ENCODE measurements at places on chromosomes 6 and 20.

- no peak for DNase-seq
These were observed 88.8 kb upstream of the AHI1 start for GRCh38 chr6:135586388-135586787.

- DNase-seq: no peak
These were observed 149.6 kb upstream of the KCNK16 start for GRCh38 chr6:39471954-39472659.

DNA sequence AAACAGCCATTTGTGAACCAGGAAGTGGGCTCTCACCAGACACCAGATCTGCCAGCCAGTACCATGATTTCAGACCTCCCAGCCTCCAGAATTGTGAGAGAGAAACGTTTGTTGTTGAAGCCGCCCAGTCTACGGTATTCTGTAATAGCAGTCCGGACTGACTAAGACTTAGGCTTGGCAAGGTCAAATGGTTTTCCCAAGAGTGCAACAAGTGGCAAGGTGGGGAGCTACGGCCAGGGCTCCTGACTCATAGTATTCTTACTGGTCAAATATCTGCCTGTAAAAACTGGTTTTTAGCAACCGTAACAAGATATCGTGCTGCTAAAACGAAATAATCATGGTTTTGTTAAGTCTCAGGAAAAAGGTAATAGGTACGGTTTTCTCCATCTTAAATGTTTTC lies 37.8 kb downstream of the MCUR1 start:
- DNase-seq: no peak

GRCh38 chr6:136440203-136440602 lies 110.0 kb downstream of the MAP7 start:
- DNase-seq: no peak

DNA sequence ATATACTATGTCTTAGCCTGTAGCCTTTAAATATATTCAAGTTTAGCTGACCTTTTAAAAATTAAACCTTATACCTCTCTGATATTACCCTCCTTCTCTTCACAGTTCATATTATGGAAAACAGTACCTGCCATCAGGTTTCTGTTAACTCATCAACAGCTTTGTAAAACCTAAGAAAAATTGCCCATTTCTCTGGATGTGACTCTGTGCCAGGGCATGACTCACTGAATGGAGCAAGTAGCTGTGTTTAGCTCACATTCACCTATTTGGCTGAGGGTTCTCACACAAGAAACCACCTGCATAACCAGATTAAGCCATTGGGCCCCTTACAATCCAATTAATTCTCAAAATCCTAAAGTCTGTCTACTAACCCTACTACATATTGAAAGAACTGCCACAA lies 678.8 kb upstream of the MARCKS start:
- DNase-seq: no peak

DNA sequence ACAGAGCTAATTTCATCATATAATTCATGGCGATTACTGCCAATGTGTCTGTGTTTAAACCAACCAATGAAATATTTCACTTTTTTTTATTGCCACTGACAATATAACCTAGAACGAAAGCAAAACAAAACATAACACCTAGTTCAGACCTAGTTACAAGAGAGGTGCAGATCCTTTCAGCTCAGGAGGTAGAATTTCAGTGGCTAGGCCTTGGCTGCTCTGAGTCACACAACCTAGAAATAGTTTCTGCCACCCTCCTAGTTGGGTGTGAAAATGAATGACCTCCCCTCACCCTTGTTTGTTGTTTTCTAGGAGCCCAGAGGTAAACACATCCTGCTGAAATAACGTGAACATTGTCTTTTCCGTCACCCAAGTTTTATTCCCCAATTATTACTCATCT lies 356.3 kb downstream of the HTR1B start:
- no peak for DNase-seq

DNA sequence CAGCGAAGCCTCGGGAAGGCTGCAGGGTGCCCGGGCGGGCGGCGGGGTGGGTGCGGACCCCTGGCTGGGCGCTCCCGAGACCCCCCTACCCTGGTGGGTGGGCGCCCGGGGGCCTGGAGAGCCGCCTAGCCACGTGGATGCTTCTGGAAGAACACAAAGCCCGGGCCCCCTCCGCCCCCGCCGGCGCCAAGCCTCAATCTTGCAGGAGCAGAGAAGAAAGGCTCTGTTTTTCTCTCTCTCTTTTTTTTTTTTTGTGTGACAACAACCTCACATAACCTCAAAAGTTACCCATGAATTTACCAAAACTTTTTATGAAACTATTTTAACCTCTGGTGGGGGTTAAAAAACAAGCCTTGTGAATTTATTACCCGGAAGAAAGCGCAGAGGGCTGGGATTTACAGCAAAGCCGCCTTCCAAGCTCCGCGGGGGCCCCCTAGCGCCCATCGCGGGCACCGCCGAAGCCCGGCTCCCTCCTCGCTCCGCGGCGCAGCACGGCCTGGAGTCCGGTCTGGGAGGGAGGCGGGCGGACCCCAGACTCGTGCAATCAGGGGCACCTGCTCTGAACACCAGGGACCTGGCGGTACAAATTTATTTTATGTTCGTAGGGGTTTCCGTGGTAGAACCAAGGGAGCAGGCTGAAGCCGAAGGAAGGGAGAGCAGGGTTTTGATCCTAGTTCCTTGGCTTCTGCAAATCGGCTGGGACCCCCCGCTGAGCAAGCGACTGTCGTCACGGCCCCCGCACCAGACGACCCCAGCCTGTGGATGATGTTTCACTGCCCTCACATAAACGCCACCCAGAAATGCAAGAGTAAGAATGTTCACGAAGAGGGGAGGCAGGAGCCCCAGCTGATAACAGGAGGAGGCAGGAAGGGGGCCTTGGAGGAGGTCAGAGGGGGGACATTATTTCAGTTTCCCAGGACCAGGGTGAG lies 58.9 kb downstream of the ZNF831 start:
- no peak for DNase-seq

- DNase-seq: no peak
These were observed 7.8 kb downstream of the E2F3 start for GRCh38 chr6:20409427-20409971.

GRCh38 chr20:19056909-19057308 lies 155.5 kb upstream of the SLC24A3 start:
- no peak for DNase-seq

DNA sequence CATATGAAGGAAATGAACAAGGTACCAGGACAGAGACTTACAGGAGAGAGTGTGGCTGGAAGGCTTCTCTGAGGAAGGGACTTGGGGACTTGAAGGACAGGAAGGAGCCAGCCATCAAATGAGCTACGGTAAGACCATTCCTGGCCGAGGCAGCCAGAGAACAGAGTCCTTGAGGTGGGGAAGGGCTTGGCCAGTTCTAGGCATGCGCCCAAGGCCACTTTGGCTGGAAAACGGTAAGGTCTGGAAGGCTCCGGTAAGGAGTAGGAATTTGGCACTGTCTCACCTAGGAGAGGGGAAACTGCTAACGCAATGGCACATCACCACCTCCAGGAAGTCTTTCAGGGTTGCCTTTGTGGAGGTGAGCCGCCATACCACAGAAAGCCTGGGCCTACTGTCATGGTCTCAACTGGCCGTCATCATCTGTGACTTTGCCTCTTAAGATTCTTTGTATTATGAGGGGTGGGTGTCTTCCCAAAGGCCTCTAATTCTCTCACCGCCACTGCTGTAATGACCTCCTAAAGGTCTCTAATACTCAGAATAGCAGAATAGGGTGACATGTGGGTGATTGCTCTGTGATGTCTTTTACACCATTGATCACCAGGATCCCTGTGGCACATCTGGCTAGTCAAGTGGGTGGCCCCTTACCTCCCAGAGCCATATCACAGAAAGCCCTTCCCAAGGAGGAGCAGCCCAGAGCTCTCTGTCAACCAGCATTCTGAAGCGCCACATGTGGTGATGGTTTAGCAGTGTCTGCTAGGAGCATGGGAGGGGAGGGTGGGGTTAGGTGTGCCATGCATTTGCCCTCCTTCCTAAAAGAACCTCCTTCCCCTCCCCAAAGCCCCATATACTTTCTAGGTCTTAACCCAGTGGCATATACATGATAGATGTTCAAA lies 17.7 kb upstream of the STX16 start:
- no peak for DNase-seq

DNA sequence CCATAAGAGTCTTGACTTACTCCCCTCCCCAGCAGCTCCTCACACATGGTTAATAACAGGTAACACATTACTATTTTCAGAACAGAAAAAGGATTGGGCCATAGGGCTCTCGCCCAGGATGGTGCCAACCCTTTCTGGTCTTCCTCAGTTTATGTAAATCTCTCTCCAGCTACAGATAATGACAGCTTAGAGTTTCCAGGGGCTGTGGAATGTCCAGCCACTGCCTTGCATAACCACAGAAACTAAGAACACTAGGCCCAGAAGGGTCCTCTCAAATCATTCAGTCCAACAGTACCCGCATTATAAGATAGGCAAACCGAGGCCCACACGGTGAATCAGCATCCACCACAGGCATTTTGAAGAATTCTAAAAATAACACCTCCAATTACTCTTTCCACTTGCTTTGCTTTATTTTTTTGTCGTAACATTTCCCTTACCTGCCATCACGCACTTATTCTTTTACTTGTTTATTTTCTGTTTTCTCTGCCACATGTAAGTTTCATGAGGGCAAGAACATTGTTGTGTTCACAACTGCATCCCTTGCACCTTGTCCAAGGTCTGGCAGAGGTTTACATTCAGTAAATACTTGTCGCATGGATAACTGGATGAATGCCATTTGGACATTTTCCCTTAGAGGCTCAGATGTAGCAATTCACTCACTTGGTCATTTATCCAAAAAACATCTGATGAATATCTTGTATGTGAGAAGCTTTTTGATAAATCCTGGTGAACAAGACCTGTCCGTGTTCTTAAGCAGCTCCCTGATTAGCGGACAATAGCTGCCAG lies 6.4 kb upstream of the SDC4 start:
- DNase-seq: no peak

- no peak for DNase-seq
These were observed at the start of gene C6orf118 for GRCh38 chr6:165308926-165309731. Gene C6orf118 (minus strand): TSS chr6:165309605. CDS start chr6:165309586, 19 bp downstream.

GRCh38 chr6:159307246-159307790 lies 138.1 kb downstream of the FNDC1 start:
- no peak for DNase-seq

DNA sequence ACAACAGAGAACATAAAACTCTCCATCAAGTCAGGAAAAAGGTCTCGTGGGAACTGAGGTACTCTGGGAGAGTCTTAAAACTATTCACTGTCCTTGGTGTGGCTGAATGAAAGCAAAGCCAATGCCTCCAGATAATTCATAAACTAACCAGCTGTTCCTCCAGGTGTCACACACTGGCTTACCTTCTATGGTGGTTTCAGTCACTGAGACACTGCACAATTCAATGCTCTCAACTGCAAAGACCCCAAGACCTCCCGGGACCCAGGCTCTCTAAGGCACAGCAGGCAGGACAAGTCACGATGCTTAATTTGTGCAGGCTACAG lies 100.8 kb downstream of the GMPR start:
- no peak for DNase-seq

DNA sequence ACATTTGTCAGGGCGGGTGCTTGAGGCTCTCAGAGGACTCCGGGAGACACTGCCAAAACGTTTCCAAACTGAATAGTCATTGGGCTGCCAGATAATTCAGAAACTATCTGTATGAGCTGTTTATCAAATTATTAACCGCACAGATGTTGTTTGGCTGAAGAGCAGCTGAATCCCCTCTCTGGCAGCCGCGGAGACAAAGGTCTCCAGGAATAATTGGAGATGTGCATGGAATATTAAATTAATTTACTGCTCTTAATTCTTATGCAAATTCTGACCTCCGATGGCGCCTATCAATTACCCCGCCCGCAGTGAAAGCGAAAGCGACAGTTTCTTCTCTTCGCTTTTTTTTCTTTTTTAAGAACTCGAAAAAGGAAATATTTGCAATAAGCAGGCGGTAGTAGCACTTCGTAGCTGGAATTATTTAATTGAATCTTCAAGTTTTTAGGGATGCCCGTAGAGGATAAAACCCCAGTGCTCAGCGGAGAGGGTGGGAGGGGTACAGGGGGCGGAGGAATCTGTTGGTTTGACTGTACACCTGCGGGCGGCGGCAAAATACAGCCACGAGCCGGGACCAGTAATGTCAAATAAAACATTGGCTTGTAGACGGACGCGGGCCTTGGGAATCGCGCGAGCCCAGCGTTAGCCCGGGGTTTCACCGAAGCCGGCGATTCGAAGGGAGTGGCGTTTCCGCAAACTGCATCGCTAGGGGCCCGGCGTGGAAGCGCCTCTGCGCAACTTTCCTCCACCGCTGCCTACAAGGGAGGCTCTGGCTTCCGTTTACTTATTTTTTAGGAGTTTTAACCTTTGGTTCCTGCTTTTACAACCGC lies 6.2 kb downstream of the LINC00237 start:
- no peak for DNase-seq

DNA sequence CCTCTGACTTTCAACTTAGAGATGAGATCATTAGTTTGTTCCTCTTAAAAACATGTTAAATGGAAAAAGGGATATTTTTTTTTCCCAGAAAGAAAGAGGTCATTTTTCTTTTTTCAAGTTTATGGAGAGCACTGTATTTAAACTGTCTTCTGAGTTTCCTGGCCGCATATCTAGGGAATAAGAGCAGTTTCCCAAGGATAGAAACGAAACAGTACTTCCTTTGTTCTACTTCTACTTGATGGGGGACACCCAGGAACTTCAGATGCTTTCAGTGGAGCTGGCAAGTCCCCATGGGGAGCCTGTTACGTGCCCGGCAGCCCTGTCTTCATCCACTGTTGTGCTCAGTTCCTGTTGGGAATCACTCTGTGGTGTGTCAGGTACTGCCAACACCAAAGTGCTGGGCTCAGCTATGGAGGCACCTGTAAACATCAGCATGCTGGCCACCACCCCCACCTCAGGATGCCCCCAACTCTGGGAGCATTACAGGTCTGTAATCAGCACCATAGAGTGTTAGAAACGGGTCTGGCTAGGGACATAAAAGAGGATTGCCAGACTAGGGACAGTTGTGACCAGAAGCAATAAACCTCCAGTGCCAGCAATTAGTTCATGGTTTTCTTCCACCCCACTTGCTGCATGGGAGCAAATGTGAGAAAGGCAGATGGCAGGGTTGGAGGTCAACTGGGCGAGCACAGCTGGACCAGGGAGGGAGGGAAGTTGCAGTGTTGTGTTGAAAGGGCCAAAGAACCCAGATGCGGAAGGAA lies 221.7 kb upstream of the ECI2 start:
- DNase-seq: no peak

GRCh38 chr6:159691133-159691962 lies 1.7 kb downstream of the SOD2 start:
- DNase-seq: peak; percentile 64

GRCh38 chr6:4164117-4164442 lies 28.7 kb upstream of the ECI2 start:
- no peak for DNase-seq

DNA sequence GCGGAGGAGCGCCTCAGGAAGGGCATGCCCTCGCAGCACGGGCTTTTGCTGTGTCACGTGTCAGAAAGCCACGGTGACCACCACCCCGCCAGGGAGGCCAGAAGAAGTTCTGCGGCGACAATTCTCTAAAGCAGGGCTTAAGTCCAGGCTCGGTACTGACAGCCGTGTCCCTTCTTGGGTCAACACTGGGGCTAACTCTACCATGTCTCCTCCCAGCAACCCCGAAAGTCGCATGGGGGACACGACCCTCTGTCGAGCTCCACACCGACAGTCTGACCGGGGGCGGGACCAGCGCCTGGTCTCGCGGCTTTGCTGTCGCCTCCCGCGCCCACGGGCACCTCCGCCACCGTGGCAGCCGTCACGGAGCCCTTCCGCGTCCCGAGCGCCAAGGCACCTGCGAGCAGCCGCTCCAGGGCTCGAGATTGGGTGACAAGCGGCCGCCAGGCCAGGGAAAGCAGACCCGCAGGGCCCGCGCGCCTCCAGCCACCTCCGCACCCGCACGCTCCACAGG lies 534 bp downstream of the NANP start:
- no peak for DNase-seq

GRCh38 chr6:137761487-137761886 lies 105.6 kb upstream of the TNFAIP3 start:
- no peak for DNase-seq

GRCh38 chr6:435441-436307 lies 44.1 kb downstream of the IRF4 start:
- no peak for DNase-seq

All from Panc1 (cell line).